Neural progenitor cell (in vitro differentiated cells): ENCODE measurements at places on chromosomes 4 and X. TPM values are rescaled to one million over a fixed set of nuclear protein-coding genes. Genes with fewer than 3 reads are reported as not detected.

Gene GAGE2A
- not detected in 2 replicates for total RNA-seq

DNA sequence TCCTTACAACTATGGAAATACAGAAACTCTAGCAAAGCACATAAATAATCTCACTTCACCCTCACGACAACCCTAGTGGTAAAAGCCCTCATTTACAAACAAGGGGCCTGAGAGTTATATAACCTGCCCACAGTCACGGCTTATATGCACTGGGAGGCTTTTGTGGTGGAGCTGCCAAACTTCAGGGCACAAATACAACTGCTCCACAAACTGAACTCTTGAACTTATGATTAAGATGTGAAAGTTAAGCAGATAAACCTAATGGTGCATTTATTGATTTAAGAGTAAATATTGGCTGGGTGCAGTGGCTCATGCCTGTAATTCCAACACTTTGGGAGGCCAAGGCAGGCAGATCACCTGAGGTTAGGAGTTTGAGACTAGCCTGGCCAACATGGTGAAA, 19.0 kb downstream of the SLC2A9 start:
- DNase-seq = no peak

Gene TRIM2
- total RNA-seq = 87.6 and 90.2 TPM in 2 replicates

Gene CORIN
- total RNA-seq = 0.12 TPM in 1 of 2 replicates, not detected in the other

DNA sequence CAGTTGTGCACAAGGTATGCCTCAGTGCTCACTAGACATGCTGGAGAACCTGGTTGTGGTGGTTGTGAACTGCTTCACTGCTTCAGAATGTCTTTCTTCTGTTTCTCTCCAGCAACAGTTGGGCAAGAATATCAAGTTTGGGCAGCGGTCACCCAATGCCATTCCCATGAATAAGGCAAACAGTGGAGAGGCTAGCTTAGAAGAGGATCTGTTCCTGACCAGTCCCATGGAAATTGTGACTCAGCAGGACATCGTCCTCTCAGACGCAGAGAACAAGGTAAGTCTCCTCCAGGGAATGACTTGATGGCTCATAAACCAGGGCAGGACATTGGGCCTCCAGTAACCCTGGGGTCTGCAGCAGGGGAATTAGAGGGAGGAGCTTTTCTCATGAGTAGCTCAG, 79.9 kb downstream of the AASDH start:
- DNase-seq = no peak

DNA sequence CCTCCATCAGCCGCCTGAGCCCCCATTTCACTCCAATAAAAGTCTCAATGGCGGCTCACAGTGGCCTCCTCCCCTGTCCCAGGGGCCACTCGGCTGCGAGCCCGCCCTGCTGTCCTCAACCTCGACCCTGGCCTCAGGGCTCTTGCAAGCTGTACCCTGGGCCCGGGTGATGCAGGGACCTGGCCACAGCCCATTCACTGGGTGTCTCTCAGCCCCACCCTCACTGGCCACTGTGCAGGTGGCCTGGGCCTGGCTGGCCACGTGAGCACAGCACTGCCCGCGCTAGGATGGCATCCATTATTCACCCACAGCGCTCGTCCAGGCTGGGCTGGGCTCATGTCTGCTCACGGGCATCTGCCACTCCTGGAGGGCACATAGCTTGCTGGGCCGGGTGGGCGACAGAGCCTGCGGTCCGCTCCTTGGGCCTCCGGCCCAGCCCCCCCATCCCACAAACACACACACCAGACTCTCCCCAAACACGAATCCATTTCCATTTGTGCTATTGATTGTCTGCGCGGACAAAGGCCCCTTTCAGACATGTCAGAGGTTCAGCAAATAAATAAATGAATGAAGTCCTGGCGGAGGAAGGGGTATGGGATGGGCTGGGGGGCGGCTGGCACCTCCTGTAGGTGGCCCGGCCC, 16.5 kb upstream of the FGFR3 start:
- no peak for DNase-seq

- peak; percentile 77 for DNase-seq
These were observed 278 bp downstream of the RELL1 start for GRCh38 chr4:37685823-37686372.

Gene SPACA5
- 9.6 TPM in 1 of 2 replicates, not detected in the other for total RNA-seq

- DNase-seq = no peak
These were observed 72.7 kb upstream of the PSAPL1 start for GRCh38 chr4:7507381-7507780.

DNA sequence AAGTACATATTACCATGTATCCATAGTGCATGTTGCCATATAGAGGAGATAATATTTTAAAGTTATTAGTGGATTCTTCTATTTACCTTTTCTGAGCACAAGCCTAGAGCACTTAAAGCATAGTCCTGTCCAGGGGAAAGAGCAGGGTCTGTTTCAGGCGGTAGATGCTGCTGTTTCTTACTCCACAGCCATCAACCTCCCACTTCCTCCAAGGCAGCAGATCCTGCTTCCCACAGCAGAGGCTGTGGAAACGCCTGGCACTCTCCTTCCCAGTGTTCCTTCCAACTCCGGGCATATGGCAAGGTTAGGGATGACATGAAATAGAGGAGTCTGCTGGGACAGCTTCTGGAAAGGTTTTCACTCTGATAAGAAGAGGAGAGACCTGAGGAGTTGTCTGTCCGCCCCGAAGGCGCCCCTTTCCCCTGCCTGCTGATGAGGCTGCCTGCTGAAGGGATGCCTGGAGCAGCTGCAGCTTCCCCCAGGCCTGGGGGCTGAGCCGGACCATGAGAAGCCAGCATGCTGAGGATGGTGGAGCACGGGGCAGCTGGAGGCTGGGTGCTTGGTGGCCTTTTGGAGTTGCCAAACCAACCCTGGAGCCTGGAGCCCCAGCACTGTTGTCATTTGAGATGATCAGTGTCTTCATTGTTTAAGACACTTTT, 43.9 kb upstream of the SLC25A4 start:
- no peak for DNase-seq

Gene MAGEA10
- not detected in 2 replicates for total RNA-seq

DNA sequence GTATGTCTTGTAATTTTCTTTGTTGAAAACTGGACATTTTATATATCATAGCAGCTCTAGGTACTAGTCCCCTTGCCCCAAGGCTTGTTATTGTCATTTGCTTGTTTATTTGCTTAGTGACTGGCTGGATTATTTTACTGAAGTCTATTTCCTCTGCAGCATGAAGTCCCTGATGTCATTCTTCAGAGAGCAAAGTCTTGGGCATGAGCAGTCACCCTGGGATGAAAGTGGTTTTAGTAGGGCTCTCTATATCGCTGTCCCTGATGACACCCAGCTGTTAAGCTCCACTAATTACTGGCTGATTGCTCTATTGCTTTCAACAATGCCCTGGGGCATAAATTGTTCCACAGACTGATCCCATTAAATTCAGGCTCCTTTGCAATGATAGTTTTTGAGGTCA, 113.5 kb upstream of the USP9X start:
- no peak for DNase-seq

- no peak for DNase-seq
These were observed 63.2 kb upstream of the TNIP3 start for GRCh38 chr4:121227341-121227792.

DNA sequence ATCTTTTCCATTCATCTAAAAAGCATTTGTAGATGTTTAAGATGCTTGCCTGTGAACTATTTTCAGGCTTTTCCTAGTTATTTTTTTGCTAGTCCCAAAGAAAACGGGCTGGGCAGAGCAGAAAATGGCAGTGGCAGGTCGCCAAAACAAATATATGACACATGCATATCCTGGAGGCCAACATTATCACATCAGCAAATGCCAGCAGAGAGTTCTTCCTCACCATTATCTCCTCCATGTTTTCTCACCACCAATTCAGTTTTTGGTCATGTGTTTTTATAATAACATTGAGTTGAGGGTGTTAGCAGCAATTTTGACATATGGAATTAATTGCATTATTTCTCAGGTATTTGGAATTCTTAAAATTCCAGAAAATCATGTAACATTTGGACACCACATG, 97.9 kb upstream of the EOLA2 start:
- no peak for DNase-seq

GRCh38 chrX:110316351-110317060, 1.4 kb downstream of the AMMECR1 start:
- peak; percentile 9 for DNase-seq

GRCh38 chr4:151276787-151277562, at the start of gene PRSS48:
TSS of gene PRSS48 (plus strand) at chr4:151277161. CDS start at chr4:151277173, 12 bp downstream.
- peak; percentile 84 for DNase-seq

- no peak for DNase-seq
These were observed 25.7 kb downstream of the KCTD8 start for GRCh38 chr4:44422912-44423311.

- DNase-seq = no peak
These were observed 61.5 kb downstream of the GALNT7 start for GRCh38 chr4:173230062-173230461.

Gene CT45A3
- not detected in 2 replicates for total RNA-seq

GRCh38 chrX:33128048-33128805, 83.1 kb downstream of the DMD start:
- peak; percentile 16 for DNase-seq

DNA sequence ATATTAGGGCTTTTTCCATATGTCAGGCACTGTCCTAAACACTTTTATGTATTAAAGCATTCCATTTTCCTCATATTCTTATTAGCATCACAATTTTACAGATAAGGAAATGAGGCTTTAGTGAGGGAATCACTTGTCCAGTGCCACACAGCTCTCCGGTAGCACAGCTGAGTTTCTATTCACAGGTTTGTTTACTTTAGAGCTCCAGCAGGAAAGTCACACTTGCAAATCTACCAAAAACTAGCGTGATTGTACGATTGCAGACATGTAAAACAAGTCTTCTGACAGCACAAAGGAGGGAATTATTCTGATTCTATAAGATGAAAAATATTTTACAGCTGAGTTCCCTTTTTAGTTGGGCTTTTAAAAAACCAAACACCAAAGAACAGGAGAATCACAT, 472.1 kb downstream of the TMA16 start:
- no peak for DNase-seq

Gene LRIT3
- 0.09 and 0.15 TPM in 2 replicates for total RNA-seq

Gene SMPX
- total RNA-seq = not detected in 2 replicates

Gene SCML2
- 27.8 and 36.8 TPM in 2 replicates for total RNA-seq

GRCh38 chr4:174099712-174100111, 183.8 kb downstream of the FBXO8 start:
- DNase-seq = no peak

Gene NAA10
- total RNA-seq = 55.5 and 113 TPM in 2 replicates

Gene NSUN7
- total RNA-seq = 29.1 and 37.4 TPM in 2 replicates

Gene BMP3
- total RNA-seq = 0.09 TPM in 1 of 2 replicates, not detected in the other

- no peak for DNase-seq
These were observed 13.8 kb upstream of the ATOH1 start for GRCh38 chr4:93814722-93815121.

DNA sequence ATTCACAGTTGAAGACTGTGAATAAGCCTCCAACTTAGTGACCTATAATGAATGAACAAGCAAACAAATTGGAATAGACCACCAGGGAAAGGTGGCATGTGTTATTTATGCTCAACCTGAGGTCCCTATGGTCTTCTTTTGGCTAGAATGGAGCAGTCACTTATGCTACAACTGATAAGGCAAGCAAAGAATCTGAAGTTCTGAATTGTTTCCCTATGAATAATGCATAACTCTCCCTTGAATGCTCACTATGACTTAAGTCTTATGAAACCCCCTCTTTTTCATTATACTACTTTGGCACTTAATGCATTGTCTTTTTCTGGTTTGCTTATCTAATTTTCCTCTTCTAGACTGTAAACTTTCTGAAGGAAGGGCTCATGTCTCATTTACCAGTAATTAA, 2.6 kb downstream of the GIMD1 start:
- DNase-seq = no peak

- no peak for DNase-seq
These were observed 32.1 kb upstream of the TEX13D start for GRCh38 chrX:124300405-124300804.

Gene TBX22
- total RNA-seq = 0.53 and 1.0 TPM in 2 replicates

- DNase-seq = no peak
These were observed 296 bp upstream of the ADGRL3 start for GRCh38 chr4:61199873-61200186.

Gene ABLIM2
- total RNA-seq = 0.24 and 1.2 TPM in 2 replicates

GRCh38 chrX:105017641-105018040, 202.9 kb downstream of the TEX13A start:
- no peak for DNase-seq

- DNase-seq = no peak
These were observed 63.9 kb upstream of the ZNF81 start for GRCh38 chrX:47772764-47773163.

Gene FDCSP
- total RNA-seq = not detected in 2 replicates

GRCh38 chrX:129706400-129707072, 32.2 kb upstream of the XPNPEP2 start:
- DNase-seq = no peak

GRCh38 chrX:41353985-41354384, 20.0 kb downstream of the DDX3X start:
- DNase-seq = no peak

Gene MAGEH1
- 21.3 and 23.5 TPM in 2 replicates for total RNA-seq

Gene IL2
- not detected in 2 replicates for total RNA-seq

- no peak for DNase-seq
These were observed 35.0 kb downstream of the SHROOM3 start for GRCh38 chr4:76470064-76470463.

DNA sequence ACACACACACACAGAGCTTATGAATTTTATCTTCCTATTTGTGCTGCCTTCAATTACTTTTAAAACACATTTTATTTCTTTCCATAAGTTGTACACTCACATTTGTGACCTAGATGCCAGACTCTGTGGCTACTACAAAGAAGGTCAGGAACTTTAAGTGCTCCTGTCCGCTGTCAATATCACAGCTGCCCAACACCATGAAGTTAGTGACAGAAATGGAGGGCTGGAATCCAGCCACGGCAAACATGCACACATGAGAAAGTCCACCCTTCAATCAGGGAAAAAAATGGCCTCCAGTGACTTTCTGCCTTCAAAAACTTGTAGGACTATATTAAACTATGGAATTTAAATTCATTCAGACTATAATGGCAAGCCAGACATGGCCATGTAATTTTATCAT, 334.4 kb upstream of the FSTL5 start:
- DNase-seq = no peak

DNA sequence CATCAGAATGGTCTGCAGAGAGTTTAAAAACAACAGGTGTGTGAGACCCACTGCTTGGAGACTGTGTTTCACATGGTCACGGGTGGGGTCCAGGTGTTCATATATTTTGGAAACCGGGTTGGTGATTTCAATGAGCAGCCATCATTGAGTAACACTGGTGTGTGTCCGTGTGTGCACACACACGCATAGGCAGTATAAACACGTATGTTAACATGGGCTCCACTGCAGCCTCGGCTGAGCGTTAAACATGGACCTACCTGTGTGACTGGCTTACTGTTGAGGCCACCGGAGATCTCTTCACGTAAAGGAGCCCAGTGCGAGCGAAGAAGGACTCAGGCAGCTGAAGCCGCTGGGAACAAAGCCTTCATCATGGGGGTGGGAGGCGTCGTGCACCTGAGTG, 56.9 kb upstream of the TLR3 start:
- no peak for DNase-seq

GRCh38 chrX:101803451-101803850, 128.4 kb downstream of the ZMAT1 start:
- DNase-seq = peak; percentile 4

- DNase-seq = no peak
These were observed 394.5 kb downstream of the RAB28 start for GRCh38 chr4:13089659-13089998.

GRCh38 chr4:56637154-56637553, 43.9 kb downstream of the HOPX start:
- DNase-seq = no peak

Gene NXT2
- 25.1 and 42.4 TPM in 2 replicates for total RNA-seq
